ENCODE measurements at places on chromosomes 4 and X. TPM values are rescaled to one million over a fixed set of nuclear protein-coding genes. Genes with fewer than 3 reads are reported as not detected.

The ASB9 gene
- not detected for total RNA-seq

The EXOC1L gene
- total RNA-seq = not detected

DNA sequence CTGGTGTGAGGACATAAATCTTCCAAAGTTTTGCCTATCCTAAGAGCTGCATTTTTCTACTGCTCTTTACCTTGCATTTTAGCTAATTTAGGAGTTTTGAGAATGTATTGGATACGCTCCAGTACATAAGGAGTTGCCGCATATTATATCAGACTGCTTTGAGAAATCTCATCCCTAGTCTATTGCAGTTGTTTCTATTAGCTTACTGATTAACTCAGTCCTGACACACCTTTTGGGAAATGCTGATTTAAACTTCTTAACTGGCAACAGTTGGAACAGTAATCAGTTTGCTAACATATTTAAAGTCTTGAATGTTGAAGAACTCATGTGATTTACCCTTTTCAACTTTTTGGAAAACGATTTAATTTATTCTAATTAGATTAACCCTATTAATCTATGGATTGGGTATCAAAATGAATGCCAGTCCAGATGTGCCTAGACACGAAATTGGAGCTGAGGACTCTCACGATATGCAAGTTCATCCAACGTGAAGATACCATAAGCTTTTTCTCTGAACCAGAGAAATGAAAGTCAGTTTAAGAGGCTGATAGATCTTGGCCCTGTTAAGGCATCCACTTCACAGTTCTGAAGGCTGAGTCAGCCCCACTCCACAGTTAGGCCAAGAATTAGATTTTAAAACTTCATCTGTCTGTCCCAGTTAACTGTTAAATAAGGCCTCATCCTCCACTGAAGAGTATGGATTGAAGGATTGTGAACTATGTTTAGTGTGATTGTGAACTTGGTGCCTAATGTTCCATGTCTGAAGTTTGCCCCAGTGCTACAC, 90.0 kb downstream of the MAOA start:
- no peak for DNase-seq

GRCh38 chrX:13533726-13534125, 35.7 kb upstream of the EGFL6 start:
- DNase-seq = no peak

GRCh38 chrX:116239944-116240840, 69.6 kb downstream of the AGTR2 start:
- no peak for DNase-seq

DNA sequence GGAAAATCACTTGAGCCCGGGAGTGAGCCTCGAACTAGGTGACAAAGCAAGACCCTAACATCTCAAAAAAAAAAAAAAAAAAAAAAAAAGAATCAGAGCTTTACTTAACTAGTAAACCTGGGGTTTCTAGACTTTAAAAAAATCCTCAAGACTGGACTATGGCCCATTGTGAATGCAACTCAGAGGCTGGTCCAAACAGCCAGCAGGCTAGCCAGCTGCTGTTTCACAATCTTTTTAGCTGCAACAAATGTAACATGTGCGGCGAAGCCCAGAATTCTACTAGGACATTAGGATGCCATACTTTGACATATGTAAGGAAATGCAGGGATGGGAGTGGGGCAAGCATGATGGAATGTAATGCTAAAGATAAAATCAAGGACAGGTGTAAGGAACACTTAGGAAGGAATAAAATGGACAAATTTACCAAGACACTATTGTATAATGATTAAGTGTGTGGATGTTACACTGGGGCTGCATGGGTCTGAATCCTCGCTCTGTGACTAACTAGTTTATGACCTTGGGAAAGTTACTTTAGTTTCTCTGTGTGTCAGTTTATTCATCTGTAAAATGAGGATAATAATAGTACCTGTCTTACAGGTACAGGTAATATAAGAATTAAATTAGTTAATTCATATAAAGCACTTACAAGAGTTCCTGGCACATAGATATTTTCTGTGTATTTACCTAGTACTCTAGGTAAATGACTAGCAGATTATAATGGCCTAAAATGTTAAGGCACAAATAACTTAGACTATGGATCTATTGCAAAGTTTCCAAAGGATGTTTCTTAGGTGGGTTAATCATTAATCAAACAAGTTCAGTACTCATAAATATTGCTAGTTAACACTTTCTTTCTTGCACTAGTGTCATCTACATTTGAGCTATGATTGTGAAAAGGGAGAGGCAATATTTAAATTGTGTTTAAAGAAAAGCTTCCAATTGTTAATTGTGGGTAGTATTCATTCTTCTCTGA, 49.5 kb downstream of the HELQ start:
- no peak for DNase-seq
